ENCODE measurements at places on chromosomes 3 and 15.

DNA sequence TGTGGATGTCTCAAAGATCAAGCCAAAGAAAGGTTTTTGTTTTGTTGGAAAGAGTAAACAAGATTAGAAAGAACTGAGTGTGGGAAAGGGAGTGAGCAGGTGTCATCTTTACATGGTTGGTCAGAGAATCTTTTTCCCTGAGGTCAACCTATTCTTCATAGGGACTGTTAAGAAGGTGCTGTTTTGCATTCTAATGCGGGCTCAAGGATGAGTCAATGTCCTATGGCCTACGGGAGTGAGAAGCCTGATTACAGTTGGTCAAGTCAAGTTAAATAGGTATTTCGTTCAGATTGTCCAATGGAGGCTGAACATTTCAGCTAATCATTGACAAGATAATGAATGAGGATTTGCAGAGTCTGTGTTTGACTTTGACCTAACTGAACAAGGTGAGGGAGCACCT is 491.2 kb upstream of the PDZRN3 start:
- DNase-seq, result no peak

- no peak for DNase-seq
Observed at GRCh38 chr3:8990266-8991215, 27.3 kb upstream of the RAD18 start.

DNA sequence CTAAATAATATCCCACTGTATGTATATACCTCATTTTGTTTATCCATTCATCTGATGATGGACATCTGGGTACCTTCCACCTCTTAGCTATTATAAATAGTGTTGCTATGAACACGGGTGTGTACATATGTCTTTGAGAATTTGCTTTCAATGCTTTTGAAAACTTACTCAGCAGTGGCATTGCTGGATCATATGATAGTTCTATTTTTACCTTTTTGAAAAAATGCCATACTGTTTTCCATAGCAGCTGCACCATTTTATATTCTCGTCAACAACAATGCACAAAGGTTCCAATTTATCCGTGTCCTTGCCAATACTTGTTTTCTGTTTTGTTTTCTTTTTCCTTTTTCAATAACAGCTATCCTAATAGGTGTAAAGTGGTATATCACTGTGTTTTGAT is 77.1 kb downstream of the PEAK1 start:
- no peak for DNase-seq

- DNase-seq, result no peak
Observed at GRCh38 chr15:64389036-64389435, 1.4 kb downstream of the TRIP4 start.

DNA sequence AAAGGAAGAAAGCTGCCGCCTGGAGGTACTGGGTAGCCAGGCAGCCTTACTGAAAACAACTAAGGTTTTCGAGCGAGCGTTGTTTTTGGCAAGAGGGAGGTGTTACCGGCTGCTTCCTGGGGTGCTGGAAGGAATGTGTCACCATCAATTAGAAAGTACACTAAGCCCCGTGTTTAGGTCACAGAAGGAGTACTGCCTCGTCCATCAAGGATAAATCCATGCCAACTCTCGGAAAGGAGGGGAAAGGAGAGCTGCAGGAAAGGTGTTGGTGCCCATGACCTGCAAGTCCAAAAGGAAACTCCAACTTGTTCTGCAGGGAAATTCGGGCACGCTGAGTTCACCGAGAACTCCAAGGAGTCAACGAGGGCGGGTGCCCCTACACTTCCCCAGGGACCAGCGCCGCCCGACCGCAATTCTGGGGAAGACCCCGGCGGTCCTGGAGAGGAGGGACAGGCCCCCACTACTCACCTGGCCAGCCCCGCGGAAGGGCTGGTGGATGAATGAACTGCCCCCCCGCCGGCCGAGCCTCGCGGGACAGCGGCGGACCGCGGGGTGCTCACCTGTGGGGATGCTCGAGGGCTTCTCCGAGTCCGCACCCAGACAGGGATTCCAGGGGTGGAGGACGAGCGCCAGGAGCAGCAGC is 542 bp downstream of the PLOD2 start:
- no peak for DNase-seq

- DNase-seq, result no peak
Observed at GRCh38 chr15:88717382-88718031, 78.7 kb downstream of the ISG20 start.

GRCh38 chr15:50077651-50078050 is 41.4 kb downstream of the ATP8B4 start:
- no peak for DNase-seq

GRCh38 chr3:129343643-129344360 is 65.1 kb downstream of the HMCES start:
- no peak for DNase-seq

GRCh38 chr15:80308002-80308401 is 56.0 kb upstream of the CTXND1 start:
- no peak for DNase-seq

GRCh38 chr3:146781059-146781458 is 175.9 kb upstream of the PLSCR5 start:
- no peak for DNase-seq

- no peak for DNase-seq
Observed at GRCh38 chr15:69997161-69997485, 100.6 kb downstream of the TLE3 start.

- no peak for DNase-seq
Observed at GRCh38 chr3:111080413-111080812, 8.8 kb downstream of the NECTIN3 start.

GRCh38 chr15:25763331-25763751 is 99.8 kb downstream of the ATP10A start:
- DNase-seq, result no peak

DNA sequence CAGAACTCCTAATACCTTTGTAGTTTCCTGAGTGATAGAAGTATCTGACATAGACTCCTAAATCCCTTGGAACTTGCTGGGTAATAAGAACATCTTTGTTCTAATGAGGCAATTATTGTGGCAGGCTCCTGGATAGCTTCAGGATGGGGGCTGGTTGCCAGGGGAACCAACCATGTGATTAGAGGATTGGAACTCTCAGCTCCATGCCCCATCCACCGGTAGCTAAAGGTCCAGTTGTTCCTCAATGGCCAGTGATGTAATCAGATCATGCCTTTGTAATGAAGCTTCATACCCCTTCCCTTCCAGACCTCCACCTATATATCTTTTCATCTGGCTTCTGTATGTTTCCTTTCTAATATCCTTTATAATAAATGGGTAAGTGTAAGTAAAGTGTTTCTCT is 221.2 kb upstream of the ALCAM start:
- DNase-seq, result no peak

DNA sequence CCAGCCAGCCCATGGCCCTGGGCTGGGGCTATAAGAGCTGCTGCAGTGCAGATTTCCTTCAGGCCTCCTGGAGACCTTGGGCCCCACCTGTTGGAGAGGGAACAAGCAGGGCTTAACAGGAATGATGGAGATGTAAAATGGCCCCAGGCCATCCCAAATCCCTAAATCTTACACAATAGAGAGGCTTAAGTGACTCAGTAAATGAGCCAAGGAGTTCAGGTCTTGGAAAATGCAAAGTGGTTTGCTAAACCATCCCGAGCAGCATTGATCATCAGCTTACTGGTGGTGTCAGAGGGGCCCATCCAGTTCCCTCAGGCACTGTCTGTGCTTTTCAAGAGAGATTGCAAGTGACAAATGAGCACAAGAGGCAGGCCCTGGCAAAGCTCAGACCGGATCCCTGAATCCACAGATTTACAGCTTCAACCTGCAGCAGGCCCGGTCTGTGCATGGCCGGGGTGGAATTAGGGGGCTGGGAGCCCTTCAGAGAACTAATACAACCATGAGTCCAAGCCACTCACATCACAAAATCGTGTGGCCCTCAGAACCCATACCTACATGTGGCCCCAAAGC is 325.4 kb downstream of the UACA start:
- DNase-seq, result no peak

DNA sequence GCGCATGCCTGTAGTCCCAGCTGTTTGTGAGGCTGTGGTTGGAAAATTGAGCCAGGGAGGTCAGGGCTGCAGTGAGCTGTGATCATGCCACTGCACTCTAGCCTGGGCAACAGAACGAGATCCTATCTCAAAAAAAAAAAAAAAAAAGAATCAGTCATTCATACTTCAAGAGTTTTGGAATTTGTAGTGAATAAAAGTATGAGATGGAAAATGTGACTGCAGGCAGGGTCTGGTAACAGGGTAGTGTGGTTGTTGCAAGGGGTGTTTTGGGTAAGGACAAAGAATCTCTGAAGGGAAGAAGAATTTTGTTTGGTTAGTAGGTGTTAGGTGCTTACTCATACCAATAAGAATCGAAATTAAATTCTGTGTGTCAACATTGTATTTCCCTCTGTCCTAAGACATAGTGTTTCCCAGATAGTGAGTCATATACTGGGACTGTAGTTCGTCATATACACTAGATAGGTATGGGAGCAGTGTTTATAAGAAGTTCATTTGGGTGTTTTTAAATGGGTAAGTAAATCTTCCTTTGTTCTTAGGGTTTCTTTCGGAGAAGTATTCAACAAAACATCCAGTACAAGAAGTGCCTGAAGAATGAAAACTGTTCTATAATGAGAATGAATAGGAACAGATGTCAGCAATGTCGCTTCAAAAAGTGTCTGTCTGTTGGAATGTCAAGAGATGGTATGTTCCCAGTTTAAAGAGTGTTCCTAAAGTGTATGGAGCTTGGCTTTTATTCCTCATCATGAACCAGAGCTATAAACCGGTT is 14.2 kb downstream of the NR1D2 start:
- DNase-seq, result peak; percentile 5

DNA sequence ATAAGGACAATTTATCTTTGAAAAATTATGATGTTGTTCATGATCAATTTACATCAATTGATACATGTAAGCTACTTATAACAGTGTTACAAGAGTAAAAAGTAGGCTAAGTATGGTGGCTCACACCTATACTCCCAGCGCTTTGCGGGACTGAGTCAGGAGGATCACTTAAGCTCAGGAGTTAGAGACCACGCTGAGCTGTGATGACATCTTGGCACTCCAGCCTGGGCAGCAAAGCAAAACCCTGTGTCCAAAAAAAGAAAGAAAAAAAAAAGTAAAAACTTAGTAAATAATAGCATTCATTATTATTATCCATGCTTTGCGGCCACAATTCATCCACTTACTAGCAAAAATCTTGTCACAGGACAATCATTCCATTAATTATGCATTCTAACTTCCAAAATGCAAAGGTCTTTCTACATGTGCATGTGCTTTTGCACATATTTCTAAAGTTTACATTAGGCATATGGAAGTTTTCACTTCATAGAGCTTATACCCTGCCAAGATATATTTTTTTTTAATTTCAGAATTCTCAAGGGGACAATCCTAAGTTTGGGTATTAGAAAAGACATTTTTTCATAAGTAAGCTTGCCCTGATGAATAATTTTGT is 243.3 kb upstream of the RARB start:
- DNase-seq, result no peak

DNA sequence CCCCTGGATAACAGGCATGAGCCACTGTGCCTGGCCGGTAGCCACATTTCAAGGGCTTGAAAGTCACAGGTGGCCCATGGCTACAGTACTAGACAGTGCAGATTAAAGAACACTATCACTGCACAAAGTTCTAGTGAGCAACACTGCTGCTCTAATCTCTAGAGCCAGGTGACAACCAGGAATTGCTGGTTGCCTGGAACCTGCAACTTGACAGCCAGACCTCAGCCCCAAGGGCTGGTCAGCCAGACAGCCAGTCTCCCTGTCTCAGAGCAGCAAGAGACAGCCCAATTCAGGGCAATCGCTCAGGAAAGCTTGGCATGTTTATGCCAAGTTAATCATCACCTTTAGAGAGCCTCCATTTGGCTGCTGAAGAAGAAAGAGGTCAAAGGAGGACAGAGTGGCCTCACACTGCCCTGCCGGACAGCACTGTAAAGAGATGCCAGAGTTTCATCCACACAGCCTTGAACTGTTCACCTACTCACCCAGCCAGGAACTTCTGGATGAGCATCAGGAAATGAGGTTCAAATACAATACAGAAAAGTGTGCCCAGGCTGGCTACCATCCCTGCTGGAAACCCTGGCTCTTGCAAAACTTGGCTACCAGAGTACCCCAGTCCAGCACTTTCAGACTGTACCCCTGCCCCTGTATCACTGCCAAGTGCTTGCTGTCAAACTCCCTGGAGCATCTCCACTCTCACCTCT is 6.0 kb downstream of the CCDC12 start:
- DNase-seq, result no peak

DNA sequence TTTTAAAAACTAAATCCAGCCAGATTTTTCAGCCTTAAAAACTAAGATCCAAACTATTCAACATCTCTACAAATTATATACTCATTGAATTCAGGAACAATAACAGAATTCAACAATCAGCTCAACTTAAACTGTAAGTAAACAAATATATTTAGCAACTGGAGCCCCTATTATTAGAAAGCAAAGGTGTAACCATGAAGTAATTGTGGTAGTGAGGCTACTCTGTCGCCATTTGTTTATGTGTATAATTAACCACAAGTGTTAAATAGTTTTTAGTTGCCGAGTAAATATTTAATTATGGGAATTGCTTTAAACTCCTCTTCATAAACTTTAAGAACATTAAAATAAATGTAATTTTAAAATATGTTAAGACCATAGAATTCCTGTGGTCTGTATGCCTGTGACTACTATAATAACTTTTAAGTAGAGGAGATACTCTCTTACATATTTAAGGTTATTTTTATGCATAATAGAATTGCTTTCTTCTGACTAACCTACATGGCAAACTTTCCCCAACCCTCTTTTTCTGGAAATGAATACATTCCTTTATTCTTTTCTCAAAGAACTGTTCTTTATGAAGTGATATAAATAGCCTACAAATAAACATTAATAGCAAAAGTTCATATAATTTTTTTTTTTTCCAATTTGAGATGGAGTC is 51.2 kb downstream of the MFN1 start:
- DNase-seq, result no peak

DNA sequence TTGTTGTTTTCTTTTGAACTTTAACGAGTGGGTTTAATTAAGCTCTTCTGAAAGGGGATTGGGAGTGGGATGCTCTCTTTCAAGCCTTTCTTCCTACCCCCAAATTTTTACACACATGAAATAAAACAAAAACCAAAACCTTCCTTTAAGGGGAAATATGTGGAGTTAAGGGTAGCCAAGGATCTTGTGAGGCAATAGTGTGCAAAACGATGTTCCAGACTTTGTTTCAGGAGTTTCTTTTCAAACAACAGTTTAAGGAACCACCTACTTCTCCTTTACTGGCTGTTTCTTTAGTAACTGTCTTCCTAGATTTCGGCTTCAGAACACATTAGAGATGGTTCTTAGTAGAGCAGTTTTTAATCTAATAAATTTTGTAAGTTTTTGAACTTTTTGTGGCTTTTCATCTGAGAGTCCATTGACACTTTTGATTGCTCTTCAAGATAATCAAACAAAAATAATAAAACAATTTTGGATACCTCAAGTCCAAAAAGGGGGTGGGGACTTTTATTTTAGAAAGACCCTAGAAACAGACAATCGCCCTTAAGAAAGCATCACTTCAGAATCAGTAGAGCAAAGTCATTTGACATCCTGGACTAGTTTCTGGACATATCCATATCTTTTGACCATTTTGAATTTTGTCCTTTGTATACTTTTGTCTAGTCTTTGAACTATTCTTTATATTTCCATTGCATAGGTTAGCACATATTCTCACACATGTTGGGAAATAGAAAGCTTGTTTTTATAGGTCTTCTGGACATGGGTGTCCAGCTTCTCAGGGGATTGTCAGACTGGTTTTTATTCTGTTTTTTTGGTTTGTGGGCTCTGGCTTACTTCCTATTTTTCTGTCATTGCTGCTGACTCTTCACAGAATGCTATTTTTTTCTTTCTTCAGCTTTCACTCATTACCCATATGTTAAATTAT is 6.0 kb downstream of the DIPK2A start:
- no peak for DNase-seq
